ENCODE measurements at places on chromosomes 11 and 22. TPM values are rescaled to one million over a fixed set of nuclear protein-coding genes. Genes with fewer than 3 reads are reported as not detected.
A peak's percentile ranks its signal among the peaks of the same experiment; 100 is the strongest.

PANX3 gene
- total RNA-seq, result not detected

HORMAD2 gene
- not detected for total RNA-seq

MFRP gene
- total RNA-seq, result not detected

KCNJ11 gene
- total RNA-seq, result 0.71 TPM

DNA sequence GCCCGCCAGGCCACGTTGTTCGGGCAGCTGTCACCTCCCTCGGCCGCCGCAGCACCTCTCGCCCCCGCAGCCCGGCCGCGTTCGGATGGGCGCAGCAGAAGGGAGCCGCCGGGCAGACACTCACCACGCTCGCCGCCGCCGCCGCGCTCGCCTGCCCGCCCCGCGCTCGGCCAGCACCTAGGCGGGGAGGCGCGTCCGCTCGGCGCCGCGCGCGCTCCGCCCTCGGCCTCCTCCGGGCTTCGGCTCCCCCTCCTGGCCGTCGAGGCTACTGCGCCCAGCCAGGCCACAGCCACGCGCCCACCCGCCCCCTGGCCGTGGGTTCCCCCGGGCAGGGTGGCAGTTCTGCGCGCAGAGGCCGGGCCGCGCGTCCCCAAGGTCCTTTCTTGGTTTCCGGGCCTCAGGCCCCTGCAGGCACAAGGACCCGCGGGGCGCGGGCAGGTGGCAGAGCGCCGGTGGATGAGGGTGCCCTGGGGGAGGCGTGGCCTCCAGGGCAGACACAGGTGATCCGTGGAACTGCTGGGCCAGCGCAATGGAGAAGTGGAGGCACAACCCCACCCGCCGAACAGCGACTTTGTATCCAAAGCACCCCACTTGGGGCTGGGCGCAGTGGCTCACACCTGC is at the start of gene SLC25A22:
SLC25A22 (minus strand) TSS at position 189 of the 621 bp plus-strand sequence. CDS start 3,275 bp downstream, outside the sequence.
- H3K4me3 ChIP-seq, result peak within 1 kb of the TSS; percentile 65
- DNase-seq, result no peak
- H3K4me1 ChIP-seq, result peaks cover 38% of the 10 kb centered on the region
- H3K36me3 ChIP-seq, result no peaks in the 10 kb centered on the region
- H3K27ac ChIP-seq, result peak within 1 kb of the TSS; percentile 84

DNA sequence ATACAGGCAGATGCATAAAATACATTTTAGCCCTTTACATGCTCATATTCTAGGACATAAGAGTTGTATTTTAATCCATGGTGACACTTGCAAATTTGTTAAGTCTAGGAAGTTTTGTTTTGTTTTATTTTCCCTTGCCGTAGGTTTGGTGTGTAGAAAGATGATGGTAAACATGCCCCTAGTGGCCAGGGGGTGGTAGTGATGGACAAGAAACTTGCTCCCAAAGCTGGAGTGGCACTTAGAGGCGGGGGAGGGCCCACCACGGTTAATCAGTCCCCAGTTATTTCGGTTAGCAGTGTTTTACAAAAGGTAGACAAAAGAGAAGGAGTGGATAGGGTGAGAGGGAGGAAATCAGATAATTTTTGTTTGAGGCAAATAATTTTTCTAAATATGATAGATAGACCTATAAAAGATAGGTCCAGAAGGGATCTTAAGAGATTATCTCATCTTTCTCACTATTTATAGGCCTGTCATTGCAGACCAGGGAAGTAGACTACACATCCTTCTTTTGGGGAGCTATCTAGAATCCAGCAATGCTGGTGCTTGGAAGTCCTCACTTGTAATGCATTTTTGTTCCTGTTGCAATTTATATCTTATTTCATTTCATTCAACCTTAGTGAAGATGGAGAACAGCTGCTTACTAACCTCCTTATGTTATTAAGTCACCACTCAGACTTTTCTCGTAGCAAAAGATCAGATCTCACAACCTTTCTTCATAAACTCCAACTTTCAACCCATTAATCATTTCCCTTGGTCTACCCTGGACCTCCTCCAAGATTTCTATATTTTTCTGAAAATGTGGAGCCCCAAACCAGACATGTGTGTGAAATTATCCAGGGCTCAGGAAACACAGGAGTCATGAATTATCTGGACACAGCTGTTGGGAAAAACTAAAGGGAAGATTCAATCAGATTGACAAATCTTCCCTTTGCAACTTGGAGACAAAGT is 5.9 kb upstream of the BDNF start:
- H3K4me1 ChIP-seq, result peaks cover 8% of the 10 kb centered on the region
- H3K27me3 ChIP-seq, result no peaks in the 10 kb centered on the region
- DNase-seq, result no peak
- no peak overlapping the region for H3K4me3 ChIP-seq

GRCh38 chr22:47215851-47216250 is 453.4 kb downstream of the TBC1D22A start:
- no peak overlapping the region for H3K27ac ChIP-seq
- no peak overlapping the region for H3K4me3 ChIP-seq
- H3K27me3 ChIP-seq, result no peaks in the 10 kb centered on the region
- peak; percentile 12 for DNase-seq
- H3K4me1 ChIP-seq, result no peaks in the 10 kb centered on the region
- no peaks in the 10 kb centered on the region for H3K36me3 ChIP-seq

- H3K36me3 ChIP-seq, result no peaks in the 10 kb centered on the region
- H3K4me3 ChIP-seq, result no peak overlapping the region
- no peaks in the 10 kb centered on the region for H3K4me1 ChIP-seq
Observed at GRCh38 chr11:113578033-113578380, 102.8 kb upstream of the DRD2 start.

DNA sequence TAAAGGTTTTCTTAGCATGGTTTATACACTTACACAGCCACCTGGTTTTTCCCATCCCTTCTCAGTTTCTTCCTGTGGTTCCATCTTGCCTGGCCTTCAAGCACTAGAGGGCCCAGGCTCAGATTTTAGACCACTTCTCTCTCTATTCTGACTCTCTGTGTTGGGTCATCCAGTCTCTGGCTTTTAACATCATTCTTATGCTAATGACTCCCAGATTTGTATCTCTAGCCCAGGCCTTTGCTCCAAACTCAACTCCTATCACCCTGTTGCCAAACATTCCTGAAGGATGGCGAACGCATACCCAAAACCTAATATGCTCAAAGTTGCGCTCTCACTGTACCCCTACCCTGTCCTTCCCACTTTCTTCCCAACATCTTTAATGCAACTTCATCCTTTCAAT is 135.1 kb downstream of the SPATA19 start:
- DNase-seq, result no peak
- H3K36me3 ChIP-seq, result no peaks in the 10 kb centered on the region
- no peaks in the 10 kb centered on the region for H3K4me1 ChIP-seq
- no peak overlapping the region for H3K27ac ChIP-seq
- H3K4me3 ChIP-seq, result no peak overlapping the region

DNA sequence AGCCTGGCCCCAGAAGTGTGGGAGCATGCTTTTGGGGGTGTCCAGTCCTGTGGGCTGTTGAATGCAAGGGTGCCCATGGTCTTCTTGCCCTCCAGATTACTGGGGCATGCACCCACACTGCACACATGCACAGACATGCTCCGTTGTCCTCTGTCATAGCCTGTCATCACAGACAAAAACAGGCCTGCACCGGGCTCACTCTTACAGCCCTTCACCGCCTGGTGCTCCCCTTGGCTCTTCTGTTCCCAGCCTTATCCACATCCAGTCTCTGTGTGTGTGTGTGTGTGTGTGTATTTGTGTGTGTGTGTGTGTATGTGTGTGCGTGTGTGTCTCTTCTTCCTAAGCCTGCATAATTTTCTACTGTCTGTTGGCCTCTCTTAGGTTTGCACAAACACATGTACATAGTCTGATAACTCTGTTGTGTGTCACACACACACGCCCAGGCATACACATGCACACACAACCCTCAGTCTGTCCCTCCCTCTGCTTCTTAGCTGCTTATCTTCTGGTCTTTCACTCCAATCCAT is 23.4 kb upstream of the NECTIN1 start:
- no peaks in the 10 kb centered on the region for H3K36me3 ChIP-seq
- no peaks in the 10 kb centered on the region for H3K4me1 ChIP-seq
- DNase-seq, result no peak
- H3K27me3 ChIP-seq, result no peaks in the 10 kb centered on the region

DNA sequence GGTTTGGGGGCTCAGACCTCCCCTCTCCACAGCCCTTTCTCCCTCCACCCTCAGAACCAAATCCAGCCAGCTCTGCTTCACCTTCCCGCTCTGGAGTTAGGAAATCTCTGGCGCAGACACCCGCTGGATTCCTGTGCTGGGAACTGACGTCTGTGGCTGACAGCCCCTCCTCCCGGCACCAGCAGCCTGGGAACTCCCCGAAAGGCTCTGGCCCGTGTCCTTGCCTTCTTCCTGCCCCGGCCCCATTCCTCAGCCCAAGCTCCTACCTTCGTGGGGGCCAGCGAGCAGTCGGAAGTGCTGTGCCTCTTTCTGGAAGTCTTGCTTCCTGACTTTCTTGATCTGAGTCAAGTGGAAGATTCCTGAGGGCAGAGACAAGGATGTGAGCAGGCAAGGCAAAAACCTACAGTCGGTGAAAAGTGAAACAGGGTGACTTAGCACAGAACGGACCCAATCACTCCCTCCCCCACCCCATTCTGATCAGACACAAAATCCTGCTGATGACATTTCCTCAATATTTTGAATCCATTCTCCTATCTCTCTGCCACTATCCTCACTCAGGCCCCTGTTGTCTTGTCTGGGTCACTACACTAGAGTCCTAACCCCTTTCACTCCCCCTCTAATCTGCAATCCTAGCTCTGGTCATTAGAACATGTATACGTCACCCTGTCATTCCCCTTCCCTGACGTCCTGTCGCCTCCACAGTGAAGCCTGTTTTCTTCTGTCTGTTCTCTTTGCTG is 34.1 kb downstream of the CHRDL2 start:
- H3K4me3 ChIP-seq, result no peak overlapping the region
- H3K27me3 ChIP-seq, result no peaks in the 10 kb centered on the region
- no peaks in the 10 kb centered on the region for H3K36me3 ChIP-seq
- H3K27ac ChIP-seq, result peak overlapping the region; percentile 83
- DNase-seq, result peak; percentile 97

- H3K4me1 ChIP-seq, result no peaks in the 10 kb centered on the region
- no peaks in the 10 kb centered on the region for H3K36me3 ChIP-seq
- no peak for DNase-seq
- peak overlapping the region; percentile 93 for H3K27ac ChIP-seq
- H3K27me3 ChIP-seq, result no peaks in the 10 kb centered on the region
- peak overlapping the region; percentile 78 for H3K4me3 ChIP-seq
Observed at GRCh38 chr22:40855071-40855978, 1.1 kb downstream of the ST13 start.

DNA sequence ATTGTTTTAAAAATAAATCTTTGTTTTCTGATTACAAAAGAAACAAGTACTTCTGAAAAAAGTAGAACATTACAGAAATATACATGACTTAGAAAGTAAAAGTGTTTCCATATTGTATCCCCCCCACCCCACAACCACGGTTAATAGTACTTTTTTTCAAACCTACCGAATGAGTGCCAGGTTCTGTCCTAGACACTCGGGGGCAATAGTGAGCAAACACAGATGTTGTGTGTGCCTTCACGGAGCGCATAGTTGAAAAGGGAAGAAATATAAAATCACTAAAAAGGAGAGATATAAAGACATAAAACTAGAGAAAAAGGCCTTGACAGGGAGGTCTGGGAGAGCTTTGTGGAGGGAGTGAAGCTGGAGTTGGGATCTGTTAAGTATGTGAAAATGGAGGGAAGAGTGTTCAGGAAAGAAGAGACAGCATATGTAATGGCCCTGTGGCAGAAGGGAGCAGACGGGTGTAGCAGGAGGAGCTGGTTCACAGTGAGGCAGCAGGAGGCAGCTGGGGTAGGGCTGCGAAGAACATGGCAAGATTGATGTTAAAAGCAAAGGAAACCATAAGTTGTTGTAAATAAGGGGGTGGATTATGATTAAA is 42.1 kb upstream of the ALX4 start:
- no peak overlapping the region for H3K4me3 ChIP-seq
- DNase-seq, result no peak
- no peaks in the 10 kb centered on the region for H3K27me3 ChIP-seq
- no peaks in the 10 kb centered on the region for H3K36me3 ChIP-seq
- H3K27ac ChIP-seq, result no peak overlapping the region

DNA sequence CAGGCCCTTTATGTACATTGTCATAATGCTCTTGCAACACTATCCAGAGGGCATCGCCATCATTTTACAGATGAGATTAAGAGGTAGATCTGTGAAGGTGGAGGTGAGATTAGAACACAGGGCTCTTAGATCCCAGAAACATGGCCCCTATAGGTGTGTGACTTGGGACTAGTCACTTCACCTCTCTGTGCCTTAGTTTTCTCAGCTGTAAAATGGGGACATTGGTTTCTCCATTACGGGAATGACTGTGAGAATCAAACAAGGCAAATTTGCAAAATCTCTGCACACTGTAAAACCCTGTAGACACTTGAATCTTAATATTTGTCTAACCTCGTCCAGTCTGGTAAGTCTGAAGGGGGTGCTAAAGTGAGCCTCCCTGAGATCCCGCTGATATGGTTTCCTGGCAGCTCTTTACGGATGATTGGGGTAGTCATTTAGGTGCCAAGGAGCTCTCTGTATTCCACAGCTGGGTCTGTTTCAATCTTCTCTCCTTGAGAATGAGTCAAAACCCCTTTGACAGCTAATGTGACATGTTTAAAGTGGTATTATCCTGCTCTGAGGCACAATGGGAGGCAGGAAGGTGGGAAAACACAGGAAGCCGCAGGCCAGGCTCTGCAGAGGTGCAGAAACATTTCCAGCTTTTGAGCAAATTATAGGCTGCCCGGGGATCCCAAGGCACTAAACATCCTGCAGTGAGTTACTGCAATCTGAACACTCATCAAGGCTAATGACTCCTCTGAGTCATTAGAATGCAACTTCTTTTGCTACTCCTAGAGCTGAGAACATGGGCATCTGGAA is 140.8 kb downstream of the CCDC81 start:
- no peak overlapping the region for H3K27ac ChIP-seq
- no peaks in the 10 kb centered on the region for H3K27me3 ChIP-seq
- peaks cover 32% of the 10 kb centered on the region for H3K4me1 ChIP-seq
- DNase-seq, result no peak
- H3K4me3 ChIP-seq, result no peak overlapping the region

DNA sequence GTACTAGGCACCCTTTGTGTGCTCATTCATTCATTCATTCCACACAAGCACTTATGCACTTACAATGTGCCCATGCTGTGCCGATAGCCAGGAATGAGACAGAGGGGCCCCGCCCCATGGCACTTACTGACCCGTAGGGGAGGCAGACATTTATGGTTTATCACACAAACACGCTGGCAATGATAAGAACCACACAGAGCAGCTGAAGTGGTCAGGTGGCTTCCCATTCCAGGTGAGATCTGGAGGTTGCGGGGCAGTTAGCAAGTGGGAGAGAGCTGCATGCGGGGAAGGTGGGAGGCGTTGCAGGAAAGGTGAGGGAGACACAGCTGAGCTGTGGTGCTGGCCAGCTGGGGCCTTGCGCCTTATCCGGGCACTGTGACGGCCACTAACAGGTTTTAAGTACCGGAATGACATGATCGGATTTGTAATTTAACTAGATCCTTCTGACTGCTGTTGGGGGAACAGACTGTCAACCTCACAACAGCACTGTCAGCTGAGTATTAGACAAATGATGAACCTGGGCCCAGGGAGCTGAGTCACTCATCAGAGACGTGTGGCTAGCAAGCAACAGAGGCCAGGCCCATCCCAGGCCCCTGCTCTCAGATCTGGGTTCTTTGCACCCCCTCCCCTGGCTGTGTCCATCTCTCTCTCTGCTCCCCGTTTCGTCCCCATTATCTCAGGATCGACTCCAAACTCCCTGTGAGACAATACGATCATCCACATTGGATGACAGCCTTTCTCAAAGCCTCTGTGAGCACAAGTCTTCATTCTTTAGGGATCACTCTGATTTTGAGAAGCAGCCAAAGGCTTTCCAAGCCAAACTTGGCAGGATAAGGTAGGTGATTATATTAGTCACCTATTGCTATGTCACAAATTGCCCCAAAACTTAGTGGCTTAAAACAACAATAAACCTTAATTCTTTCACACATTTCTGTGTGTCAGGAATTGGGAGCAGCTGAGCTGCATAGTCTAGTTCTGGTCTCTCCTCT is 28.4 kb downstream of the RASD2 start:
- no peak overlapping the region for H3K4me3 ChIP-seq
- H3K27me3 ChIP-seq, result no peaks in the 10 kb centered on the region
- no peaks in the 10 kb centered on the region for H3K4me1 ChIP-seq
- DNase-seq, result no peak
- H3K27ac ChIP-seq, result peak overlapping the region; percentile 20
- H3K36me3 ChIP-seq, result no peaks in the 10 kb centered on the region
